ENCODE measurements at places on chromosomes 7 and 10.

- DNase-seq, result no peak
These were observed 56.3 kb downstream of the RASGEF1A start for GRCh38 chr10:43210556-43210955.

DNA sequence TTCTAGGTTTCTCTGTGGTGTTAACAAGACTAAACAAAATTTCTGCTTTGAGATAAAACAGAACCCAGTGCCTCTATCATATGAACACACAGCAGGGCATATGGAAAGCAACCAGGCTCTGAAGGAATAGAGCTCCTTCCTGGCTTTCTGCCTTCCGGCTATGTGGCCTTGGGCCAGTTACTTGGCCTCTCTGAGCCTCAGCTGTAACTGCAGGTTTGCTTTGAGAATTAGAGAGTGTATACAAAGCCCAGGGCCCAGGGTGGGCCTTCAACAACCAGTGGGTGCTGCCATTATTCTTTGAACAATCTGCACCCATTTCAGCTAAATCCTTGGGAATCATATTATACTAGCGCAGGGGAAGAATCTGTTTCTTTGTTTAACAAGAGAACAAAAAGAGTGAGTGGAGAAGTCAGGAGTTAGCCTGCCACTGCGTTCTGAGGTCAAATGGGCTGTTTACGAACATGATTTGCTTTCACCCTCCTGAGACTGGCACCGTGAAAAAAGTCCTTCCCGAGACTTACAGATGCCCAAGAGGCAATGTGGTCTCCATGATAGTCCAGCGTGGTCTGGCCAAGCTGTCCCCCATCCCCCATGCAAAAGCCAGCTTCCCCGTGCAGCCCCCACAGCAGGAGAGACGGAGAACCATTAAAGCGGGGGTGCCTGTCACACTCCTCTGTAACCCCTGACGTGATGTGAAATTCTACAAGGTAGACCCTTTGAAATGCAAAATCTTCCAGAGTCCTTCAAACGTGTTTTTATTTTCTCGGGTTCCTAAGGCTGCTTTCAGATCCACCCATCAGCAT is 4.9 kb downstream of the FAM53B start:
- no peak for DNase-seq

GRCh38 chr7:46352004-46352954 is 431.2 kb upstream of the IGFBP3 start:
- no peak for DNase-seq

DNA sequence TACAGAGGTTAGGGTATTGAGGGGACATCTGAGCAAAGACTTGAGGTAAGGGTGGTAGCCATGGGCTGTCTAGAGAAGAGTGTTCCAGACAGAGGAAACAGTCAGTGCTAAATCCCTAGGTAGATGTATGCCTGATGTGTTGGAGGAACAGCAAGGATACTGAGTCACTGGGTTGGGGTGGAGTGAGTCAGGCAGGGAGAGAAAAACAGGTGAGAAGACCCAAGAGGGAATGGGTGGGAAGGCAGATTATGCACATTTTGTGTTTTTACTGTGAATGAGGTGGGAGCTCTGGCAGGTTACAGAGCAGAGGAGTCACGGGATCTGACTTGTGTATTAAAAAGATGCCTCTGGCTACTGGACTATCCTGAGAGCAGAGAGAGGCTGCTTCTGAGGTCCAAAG is 285.0 kb downstream of the CALN1 start:
- DNase-seq, result no peak
